ENCODE measurements at places on chromosomes 2 and 18.
A peak's percentile ranks its signal among the peaks of the same experiment; 100 is the strongest.

DNA sequence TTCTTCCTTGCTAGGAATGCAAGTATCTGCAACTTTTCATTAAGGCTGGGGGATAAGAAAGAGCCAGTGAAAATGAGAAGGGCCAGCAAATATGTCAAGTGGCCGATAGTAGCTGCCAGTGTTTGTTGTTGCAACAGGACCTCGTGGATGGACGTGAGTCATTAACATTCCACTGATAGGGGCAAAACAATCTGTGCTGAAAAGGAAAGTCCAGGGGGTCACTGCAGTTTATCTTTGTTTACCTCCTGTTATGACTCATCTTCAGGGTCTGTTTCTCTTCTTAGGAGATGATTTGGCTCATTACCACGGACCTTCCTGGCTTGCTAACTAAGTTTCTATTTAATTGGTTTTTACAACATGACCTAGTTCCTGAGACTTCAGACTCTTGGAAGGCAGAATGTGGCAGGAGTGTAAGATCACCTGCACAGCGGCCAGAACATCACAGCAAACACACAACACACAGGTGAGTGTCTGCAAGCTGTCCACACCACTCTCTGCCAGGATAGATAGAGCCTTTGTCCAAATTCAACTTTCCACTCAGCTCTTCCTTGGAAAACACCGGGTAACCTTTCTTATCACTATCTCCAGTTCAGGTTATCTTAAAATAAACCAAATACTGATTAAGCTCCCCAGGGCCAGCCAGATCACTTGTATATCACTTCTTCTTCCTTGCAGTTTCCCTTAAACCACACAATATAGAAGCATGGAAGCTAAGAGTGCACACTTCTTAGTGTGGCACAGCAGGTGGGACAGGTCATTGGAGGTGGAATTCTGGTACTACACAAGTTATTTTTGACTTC lies 157.5 kb upstream of the LMAN1 start:
- DNase-seq, result no peak

DNA sequence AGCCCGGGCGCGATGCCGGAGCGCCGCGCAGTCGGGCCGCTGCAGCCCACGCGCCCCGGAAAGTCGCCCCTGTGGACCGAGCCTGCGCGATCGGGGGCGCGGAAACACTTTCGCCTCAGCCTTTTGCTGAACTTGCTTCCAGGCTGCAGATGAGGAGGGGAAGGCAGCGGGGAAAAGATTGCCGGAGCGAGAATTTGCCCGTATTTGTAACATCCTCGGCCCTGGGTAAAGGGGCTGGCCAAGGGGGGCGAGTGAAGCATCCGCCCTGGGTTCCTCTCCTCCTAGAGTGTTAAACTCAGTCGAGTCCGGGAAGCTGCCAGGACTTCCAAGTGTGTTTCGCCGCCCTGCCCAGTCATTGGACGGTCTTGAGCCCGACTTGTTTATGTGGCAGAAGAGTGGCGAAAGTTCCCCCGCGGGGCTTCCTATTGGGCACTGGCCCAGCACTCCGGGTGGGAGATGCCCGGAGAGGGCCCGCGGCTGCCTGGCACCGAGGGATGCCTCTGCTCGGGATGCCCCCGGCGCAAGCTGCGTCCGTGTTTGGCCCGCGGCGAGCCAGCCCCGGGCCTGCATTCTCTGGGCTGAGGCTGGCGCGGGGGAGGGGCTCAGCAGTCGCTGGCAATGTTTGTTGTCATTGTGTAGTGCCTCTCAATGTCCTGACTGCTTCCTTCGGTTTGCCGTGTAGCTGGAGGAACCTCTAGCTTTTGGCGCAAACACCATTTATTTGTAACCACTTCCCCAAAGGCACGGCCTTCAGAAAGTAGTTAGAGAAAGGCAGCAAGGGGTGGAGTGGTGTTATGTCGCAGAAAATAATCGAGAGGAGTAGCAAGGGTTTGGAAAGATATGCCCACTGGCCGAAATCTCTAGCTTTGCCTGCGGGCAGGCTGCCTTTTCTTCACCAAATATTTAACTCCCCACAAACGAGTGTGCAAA lies 1.1 kb downstream of the CYBRD1 start:
- peak; percentile 90 for DNase-seq

- no peak for DNase-seq
Observed at GRCh38 chr2:127261804-127262406, 32.0 kb downstream of the ERCC3 start.

- no peak for DNase-seq
Observed at GRCh38 chr2:110800611-110801402, 68.4 kb downstream of the ACOXL start.

DNA sequence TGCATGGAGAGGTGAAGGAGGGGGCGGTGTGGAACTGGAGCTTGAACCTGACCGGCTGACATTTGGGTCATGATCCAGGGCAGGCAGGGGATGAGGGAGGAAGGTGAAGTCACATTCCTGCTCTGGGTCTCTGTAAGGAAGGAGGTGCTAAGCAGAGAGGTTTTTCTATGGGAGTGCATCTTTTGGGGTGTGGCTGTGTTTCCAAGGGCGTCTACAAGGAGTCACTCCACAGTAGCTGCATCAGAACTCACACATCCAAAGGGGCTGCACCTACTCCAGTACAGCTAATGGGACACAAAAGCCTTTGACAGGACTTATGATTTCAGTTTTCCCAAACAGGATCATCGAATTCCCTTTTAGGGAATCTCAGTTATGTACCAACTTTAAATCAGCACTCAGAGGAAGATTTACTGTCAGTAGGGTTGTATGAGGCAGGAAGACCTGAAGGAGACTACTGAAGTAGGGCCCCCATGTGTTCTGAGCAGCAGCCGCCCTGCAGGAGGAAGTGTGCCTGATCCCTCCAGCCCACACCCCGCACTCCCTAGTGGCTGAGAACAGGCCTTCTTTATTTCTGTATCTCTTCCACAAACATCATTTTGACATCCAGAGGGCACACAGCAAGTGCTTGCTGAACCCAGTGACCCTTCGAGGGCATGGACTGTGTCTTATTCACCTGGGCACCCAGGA lies 137.2 kb downstream of the CELF4 start:
- no peak for DNase-seq

GRCh38 chr2:52632543-52632942 lies 1135.1 kb upstream of the CHAC2 start:
- DNase-seq, result no peak

DNA sequence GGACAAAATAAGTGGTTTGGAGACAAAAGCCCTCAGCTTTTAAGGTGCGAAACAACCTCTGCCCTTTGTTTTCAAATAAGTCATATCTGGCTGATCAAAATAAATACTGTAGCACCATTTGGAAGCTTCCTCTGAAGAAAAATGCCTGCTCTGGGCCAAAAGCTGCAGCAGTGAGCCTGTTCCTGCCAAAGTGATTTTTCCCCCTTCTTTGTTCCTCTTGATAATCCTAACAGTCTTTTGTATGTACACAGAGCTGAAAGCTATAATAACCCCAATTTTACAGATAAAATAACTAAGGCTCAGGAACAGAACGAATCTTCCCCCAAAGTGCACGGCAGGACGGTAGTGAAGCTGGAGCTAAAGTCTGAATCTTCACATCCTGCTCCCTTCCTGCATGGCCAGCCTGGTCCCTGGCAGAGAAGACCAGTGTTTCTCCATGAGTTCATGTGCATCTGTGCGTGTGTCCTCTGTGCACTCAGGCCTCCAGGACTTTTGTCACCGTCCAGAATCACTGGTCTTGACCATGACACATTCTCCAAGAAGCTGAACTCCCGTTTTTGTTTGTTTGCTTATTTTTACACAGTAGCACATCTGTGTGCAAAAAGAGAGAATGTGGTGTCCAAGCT lies 2114.1 kb upstream of the PIK3C3 start:
- no peak for DNase-seq

DNA sequence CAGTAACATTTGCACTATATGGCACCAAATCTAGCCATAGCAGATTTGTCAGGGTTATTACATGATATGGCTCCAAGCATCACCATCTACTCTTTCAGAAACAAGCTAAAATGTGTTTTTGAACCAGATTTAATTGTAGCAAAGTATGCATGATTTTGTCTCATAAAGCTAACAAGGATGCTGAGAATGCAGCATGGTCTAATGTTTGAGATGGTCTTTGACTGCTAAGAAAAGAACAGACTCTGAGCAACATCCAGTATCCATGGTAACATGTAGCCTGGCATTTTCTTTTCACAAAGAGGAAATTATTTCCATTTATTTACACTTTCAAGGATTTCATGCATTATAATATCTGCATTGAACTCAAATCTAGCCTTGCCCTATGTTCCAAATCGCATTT lies 206.5 kb downstream of the PDE1A start:
- DNase-seq, result no peak

DNA sequence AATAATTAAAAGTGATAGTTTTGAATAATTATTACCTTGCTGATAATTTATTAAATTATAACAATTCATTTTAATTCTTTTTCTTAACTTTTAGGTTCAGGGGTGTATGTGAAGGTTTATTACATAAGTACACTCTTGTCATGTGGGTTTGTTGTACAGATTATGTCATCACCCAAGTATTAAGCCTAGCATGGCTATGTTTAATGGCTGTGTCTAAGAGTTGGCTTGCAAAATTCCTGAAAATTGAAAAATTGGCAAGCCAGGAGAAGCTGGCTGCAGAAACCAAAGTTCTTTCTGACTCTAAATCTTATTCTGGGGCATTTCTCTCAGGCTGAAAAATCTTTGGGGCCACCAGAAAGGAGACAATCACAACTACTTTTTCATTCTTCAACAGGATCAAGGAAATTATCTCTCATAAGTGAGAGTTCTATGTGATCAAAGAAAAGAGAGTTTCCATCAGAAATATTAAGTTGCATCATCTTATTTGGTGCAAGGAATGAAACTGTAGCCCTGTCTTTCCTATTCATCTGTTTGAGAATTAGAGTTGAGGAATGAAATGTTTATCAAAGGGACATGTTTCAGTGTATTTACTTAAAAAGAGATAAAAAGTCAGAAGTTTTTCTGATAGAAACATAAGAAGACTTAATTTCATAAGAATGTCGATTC lies 412.1 kb upstream of the CDH2 start:
- no peak for DNase-seq

- no peak for DNase-seq
Observed at GRCh38 chr2:230685178-230685577, 27.5 kb upstream of the CAB39 start.

- DNase-seq, result no peak
Observed at GRCh38 chr2:24342110-24342910, 18.0 kb downstream of the ITSN2 start.

- no peak for DNase-seq
Observed at GRCh38 chr18:77061946-77062517, 70.6 kb downstream of the MBP start.

- no peak for DNase-seq
Observed at GRCh38 chr2:33240178-33240577, 236.3 kb upstream of the RASGRP3 start.

GRCh38 chr2:53670331-53670730 lies 97.3 kb upstream of the CHAC2 start:
- no peak for DNase-seq

DNA sequence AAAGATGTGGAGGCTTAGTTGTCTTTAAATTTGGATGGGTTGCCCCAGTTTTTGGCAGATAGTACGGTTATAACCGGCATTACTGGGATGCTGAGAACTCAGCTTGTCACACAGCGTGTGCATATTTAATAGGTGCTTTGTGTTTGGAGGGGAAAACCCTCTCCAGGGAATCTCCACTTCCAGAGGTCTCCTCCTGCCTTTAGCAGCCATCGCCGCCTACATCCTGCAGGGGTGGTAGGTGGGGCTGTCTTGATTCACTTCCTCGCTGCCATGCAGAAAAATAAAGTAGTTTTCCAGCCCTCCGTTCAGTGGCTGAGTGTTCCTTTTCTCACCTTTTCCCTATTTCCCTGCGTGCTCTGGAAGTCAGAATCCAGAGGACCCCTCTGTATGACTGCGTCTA lies 76.4 kb downstream of the ITGB1BP1 start:
- DNase-seq, result no peak

DNA sequence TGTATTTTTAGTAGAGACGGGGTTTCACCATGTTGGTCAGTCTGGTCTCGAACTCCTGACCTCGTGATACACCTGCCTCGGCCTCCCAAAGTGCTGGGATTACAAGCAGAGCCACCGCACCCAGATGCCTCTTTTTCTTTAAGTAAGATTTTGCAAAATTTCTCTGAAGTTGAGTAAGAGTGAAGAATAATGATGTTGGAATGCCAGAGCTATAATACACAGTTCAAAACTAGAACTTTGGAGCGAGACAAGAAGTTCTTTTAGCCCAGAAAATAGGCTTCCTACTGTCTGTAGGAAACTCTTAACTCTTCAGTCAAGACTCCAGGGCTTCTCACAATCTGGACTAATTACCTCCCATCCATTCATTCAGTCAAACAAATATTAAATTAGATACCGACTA lies 51.4 kb downstream of the MARCHF4 start:
- DNase-seq, result no peak

- no peak for DNase-seq
Observed at GRCh38 chr18:63284827-63285733, 34.5 kb downstream of the BCL2 start.

GRCh38 chr2:197179744-197180498 lies 130.7 kb downstream of the ANKRD44 start:
- no peak for DNase-seq

DNA sequence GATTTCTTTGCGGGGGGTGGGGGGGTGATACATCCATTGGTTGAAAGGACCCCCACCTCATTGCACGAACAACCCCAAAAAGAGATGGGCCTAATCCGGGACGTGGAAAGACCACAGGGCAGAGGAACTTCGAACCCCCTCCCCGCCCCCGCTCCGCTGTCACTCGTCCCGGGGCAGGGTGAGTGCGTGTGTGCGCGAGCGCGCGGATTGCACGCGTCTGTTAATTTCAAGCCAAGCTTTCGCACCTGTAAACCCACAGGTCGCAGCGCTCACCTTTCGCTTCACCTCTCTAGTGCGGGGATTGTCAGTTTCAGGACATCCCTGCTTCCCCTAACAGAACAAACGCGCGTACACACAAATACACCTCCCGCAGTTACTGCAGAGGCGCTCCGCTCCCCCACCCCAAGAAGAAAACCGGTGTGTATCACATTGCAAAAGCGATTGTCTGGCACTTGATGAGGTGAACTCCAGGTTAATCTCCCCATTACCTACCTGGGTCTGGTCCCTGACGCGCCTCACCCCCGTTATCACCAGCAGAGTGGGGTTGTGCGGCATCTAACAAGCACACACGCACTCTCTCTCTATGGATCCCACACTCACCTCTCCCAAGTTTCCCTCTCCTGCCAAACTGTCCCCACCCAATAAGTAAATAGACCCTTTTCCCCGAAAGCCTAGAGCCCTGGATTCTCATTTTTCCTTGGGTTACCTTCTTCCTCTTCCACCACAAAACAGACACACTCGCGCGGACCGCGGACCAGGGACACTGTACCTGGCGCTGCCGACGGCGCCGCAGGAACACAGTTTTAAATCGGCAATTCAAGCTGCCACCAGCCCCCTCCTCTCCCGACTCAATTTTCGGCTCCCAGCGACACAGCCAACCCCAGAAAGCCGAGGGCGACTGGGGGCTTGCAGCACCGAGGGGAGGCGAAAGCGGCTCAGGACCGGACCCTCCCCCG lies 1.0 kb downstream of the CYP26B1 start:
- no peak for DNase-seq

GRCh38 chr18:9097349-9097748 lies 5.2 kb upstream of the NDUFV2 start:
- DNase-seq, result no peak

All from suprapubic skin (tissue), 4 donors.